ENCODE measurements at places on chromosomes 7 and 10. TPM values are rescaled to one million over a fixed set of nuclear protein-coding genes. Genes with fewer than 3 reads are reported as not detected.

SPACDR gene
- 4.2 TPM for total RNA-seq

GRCh38 chr10:88186335-88186734 lies 322.9 kb downstream of the PTEN start:
- no peak for DNase-seq

DNA sequence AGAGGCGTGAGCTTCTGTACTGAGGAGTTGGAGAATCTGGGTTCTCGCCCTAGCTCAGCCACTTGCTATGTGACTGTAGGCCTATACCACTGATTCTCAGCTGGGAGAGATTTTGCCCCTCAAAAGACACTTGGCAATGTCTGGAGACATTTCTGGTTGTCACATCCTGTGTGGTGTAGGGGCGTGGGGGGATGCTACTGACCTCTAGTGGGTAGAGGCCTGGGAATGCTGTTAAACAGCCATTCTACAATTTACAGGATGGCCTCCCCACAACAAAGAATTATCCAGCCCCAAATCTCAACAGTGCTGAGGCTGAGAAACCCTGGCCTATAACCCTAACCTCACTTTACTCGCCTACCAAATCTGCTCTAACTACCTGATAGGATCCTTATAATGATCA lies 58.8 kb upstream of the GAD2 start:
- DNase-seq: no peak

- no peak for DNase-seq
These were observed 96.7 kb upstream of the IKZF1 start for GRCh38 chr7:50207686-50208255.

DNA sequence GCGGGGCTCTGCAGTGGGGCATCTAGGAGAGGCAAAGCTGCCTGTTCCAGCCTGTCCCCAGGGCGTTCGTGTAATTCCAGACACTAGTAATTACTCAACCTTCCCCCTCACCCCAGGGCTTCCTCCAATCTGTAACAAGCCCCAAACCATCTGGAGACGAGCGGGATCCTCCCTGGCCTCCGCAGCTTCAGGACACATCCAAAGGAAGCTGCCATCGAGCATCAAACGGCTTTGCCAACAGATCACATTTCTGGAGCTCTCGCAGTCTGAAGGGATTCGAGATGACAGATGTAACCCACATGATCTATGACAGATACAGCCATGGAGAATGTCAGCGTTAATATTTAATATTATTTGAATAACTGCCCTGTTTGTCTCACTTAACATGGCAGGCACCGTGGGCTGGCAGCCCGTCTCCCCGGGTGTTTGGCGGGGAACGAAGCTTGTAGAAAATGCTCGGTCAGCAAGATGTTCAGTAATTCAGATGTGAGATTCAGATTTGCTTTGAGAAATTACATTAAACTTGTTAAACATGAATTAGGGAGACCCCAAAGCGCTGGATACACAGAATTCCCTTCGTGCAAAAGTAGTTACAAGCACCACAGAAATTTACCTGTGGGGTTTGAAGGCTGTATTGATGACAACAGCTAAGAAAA lies 108.5 kb upstream of the C7orf33 start:
- no peak for DNase-seq

GRCh38 chr10:70498970-70499835 lies 20.6 kb downstream of the PALD1 start:
- no peak for DNase-seq

DNA sequence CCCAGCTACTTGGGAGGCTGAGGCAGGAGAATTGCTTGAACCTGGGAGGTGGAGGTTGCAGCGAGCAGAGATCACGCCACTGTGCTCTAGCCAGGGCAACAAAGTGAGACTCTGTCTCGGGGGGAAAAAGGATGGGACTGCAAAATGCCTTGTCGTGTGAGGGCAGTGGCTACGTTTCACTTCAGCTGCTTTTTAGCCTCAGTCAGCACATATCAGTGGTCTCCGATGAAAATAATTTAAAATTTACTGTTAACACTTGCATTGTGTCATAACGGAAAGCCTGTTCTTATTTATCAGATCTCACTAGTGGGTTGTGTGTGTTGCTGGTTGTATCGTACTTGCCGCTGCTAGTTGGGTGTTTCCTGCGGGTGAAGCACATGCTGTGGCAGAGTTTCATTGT lies 61.9 kb downstream of the RBM33 start:
- no peak for DNase-seq
